ENCODE measurements at places on chromosomes 2 and 18.

DNA sequence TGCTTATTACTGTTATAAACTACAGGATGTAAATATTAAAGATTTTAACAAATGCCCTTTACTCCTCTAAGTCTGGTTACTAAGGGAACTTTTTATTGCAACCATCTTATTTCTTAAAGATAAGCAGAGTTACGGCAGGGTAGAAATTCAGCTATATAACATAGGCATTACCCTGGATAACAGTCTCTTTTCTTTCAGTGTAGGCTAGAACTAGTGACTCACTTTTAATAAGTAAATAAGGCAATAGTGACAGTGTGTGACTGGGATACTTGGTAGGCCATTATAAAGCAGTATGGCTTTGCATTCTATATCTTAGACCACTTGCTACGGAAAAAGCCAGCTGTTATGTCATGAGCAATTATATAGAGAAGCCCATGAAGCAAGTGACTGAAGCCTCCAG is 1041.0 kb upstream of the NRXN1 start:
- DNase-seq, result no peak

- no peak for DNase-seq
Measured at GRCh38 chr2:181772334-181772733, 92.0 kb upstream of the NEUROD1 start.

GRCh38 chr2:88724643-88725332 is 33.3 kb downstream of the RPIA start:
- no peak for DNase-seq

GRCh38 chr18:34976123-34976522 is 65.1 kb upstream of the MAPRE2 start:
- DNase-seq, result no peak

DNA sequence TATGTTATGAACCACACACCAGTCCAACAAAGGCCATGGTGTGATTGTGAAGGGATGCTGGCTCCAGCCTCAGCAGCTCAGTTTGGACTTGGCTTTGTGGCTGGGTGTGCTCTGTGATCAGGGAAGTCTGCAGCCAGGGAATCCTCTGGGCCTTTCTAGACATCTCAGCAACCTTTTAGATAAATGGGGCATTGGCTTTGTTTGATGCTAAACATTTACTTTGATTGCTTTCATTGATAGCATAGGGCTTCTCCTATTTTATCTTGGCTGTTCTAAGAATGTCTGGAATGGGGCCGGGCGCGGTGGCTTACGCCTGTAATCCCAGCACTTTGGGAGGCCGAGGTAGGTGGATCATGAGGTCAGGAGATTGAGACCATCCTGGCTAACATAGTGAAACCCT is 104.5 kb downstream of the VAPA start:
- DNase-seq, result no peak

DNA sequence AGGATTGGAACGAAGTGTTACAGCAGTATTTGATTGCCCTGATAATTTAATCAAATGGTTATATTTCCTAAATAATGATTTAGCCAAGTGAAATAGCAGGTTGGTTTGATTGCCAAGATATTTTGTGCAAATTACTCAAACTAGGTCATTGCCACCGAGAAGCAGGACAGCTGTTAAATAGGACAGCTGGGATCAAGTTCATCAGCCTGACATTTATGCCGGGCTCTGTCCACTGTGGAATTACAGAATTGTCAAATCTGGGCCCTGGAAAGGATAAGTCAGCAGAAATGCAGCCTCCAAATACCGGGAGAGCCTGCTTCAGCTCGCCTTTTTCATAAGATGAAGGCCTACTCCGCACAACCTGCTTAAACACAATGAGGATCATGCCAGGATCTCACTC is 73.9 kb upstream of the RPL31 start:
- no peak for DNase-seq
